ENCODE measurements at places on chromosomes 3 and 15. TPM values are rescaled to one million over a fixed set of nuclear protein-coding genes. Genes with fewer than 3 reads are reported as not detected.

BCL2A1 gene
- 6.5 TPM for total RNA-seq

CCDC54 gene
- not detected for total RNA-seq

SEMA3F gene
- 7.6 TPM for total RNA-seq

RPL22L1 gene
- 73.3 TPM for total RNA-seq

SPTSSB gene
- 0.58 TPM for total RNA-seq

ADPRH gene
- total RNA-seq, result 3.6 TPM

UROC1 gene
- total RNA-seq, result not detected

GOLGA8S gene
- total RNA-seq, result 0.15 TPM

SLC27A2 gene
- not detected for total RNA-seq
